ENCODE measurements at places on chromosomes 2 and 18.

GRCh38 chr2:29632018-29632417 lies 289.4 kb downstream of the ALK start:
- no peak for DNase-seq

- no peak for DNase-seq
Observed at GRCh38 chr2:170305711-170306110, 127.8 kb downstream of the MYO3B start.

DNA sequence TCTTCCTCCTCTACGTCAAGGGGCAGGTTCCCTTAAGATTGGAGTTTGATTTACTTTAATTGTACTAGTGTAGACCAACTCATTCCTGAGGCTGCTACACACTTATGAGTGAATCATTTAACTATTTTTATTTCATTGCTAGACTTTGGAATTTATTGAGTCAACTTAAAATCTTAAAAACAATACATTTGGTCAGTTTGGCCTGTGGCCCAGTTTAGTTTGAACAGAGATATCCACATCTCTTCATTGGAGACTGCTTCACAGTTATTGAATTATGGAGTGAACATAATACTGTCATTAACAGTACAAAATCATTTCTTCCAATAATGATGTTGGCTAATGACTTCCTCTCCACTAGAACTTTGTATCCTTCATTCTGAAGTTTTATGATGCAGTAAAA lies 34.5 kb upstream of the STPG4 start:
- no peak for DNase-seq

- DNase-seq = no peak
Observed at GRCh38 chr2:160459538-160460332, 33.9 kb downstream of the RBMS1 start.

GRCh38 chr18:69968039-69968438 lies 20.4 kb upstream of the CD226 start:
- DNase-seq = no peak

DNA sequence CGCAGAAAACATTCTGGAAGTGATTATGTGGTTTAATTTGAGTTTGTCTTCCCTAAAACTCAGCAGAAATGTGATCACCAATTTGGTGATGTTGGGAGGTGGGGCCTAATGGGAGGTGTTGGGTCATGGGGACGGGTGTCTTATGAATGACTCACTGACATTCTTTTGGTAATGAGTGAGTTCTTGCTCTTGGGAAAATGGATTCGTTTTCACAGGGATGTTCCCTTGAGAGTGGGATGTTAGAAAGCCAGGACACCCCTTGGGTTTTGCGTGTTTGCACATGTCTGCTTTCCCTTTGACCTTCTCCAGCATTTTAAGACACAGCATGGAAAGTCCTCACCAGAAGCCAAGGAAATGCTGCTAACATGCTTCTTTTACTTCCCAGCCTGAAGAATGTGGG lies 321.5 kb upstream of the NT5C1B start:
- DNase-seq = no peak

DNA sequence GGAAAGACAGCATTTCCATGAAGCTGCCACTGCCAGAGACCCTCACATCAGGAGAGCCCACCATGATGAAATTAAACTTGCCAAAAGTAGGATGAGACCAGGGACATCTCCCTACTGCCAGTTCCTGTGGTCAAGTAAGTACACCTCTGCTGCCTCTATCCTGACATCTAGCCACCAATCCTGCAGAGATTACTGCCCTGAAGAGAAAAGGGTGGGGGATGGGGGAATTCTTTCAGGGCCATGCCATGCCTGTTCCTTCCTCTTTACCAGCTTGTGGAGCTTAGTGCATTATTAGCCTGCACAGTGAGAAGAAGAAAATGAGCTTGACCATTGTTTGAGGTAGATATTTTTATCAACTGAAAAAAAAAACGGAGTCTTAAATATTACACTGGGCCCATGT lies 397.2 kb upstream of the CDH2 start:
- DNase-seq = no peak

- no peak for DNase-seq
Observed at GRCh38 chr2:190533968-190534309, 583 bp downstream of the NEMP2 start.

DNA sequence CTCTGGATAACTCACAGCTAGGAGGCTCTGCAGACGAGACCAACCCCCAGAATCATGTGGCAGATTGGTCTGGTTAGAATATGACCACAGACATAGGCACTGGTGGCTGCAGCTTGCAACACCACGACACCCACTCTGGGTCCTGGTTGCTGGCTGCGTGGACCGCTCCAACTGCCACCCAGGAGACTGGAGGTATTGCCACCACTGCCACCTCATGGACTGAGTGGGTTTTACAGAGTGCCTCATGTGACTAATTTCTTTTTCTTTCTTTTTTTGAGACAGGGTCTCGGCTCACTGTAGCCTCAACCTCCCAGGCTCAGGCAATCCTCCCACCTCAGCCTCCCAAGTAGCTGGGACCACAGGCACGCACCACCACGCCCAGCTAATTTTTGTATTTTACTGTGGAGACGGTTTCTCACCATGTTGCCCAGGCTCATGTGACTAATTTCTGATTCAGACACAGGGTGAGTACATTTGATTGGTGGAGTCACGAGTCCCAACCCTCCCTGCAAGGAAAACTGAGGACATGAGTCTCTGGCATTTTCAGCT lies 29.9 kb upstream of the NT5DC4 start:
- no peak for DNase-seq

GRCh38 chr2:102258386-102259074 lies 52.8 kb upstream of the IL1RL1 start:
- no peak for DNase-seq

Data from cortex of kidney (tissue), 1 donor.